HT-29 (cell line): ENCODE measurements at places on chromosomes 16 and 17. TPM values are rescaled to one million over a fixed set of nuclear protein-coding genes. Genes with fewer than 3 reads are reported as not detected.

Gene TTYH2
- 0.05 and 0.33 TPM in 2 replicates for total RNA-seq

Gene PITPNM3
- total RNA-seq = 3.6 and 4.0 TPM in 2 replicates

Gene TP53TG3F
- not detected in 2 replicates for total RNA-seq

Gene GAA
- total RNA-seq = 5.8 and 6.4 TPM in 2 replicates

Gene MRC2
- total RNA-seq = 2.4 and 2.8 TPM in 2 replicates

Gene TEKT5
- 0.42 TPM in 1 of 2 replicates, not detected in the other for total RNA-seq

Gene NPIPB6
- 1.2 TPM in 1 of 2 replicates, not detected in the other for total RNA-seq

Gene CFAP52
- not detected in 2 replicates for total RNA-seq

Gene CCNF
- 64.9 and 68.1 TPM in 2 replicates for total RNA-seq

Gene RNF112
- not detected in 2 replicates for total RNA-seq

Gene ACE
- total RNA-seq = 3.1 TPM in 1 of 2 replicates, not detected in the other

Gene KRTAP1-5
- total RNA-seq = not detected in 2 replicates

Gene CD300LF
- total RNA-seq = not detected in 2 replicates

Gene CDRT15
- total RNA-seq = not detected in 2 replicates

Gene TUBB3
- 8.7 and 8.8 TPM in 2 replicates for total RNA-seq

Gene OR1A1
- total RNA-seq = not detected in 2 replicates

Gene SETD1A
- 7.7 and 9.8 TPM in 2 replicates for total RNA-seq

Gene PLA2G10
- total RNA-seq = 0.33 TPM in 1 of 2 replicates, not detected in the other

Gene MYH1
- not detected in 2 replicates for total RNA-seq

Gene CDH11
- not detected in 2 replicates for total RNA-seq

Gene CD300A
- total RNA-seq = not detected in 2 replicates

Gene PIMREG
- total RNA-seq = 97.8 and 111 TPM in 2 replicates

Gene METTL9
- 120 and 131 TPM in 2 replicates for total RNA-seq

Gene NHLRC4
- 0.05 and 0.13 TPM in 2 replicates for total RNA-seq

Gene LRRC36
- total RNA-seq = 0.46 TPM in 1 of 2 replicates, not detected in the other

Gene TXNDC17
- 79.0 and 86.0 TPM in 2 replicates for total RNA-seq

Gene HSD11B2
- total RNA-seq = 18.3 and 23.2 TPM in 2 replicates

Gene DECR2
- total RNA-seq = 25.2 and 29.1 TPM in 2 replicates

Gene SGCA
- total RNA-seq = not detected in 2 replicates

Gene CCL1
- not detected in 2 replicates for total RNA-seq

Gene GPR139
- not detected in 2 replicates for total RNA-seq

Gene NKD1
- 0.10 and 0.13 TPM in 2 replicates for total RNA-seq

Gene PRSS33
- total RNA-seq = 0.13 TPM in 1 of 2 replicates, not detected in the other

Gene PALB2
- total RNA-seq = 7.0 and 7.9 TPM in 2 replicates
